Stomach (tissue), 19 donors: ENCODE measurements at places on chromosomes 16 and 17. TPM values are rescaled to one million over a fixed set of nuclear protein-coding genes. Genes with fewer than 3 reads are reported as not detected.

RAB11FIP3 gene
- 19.7 TPM for polyA plus RNA-seq

HNF1B gene
- 7.3 TPM for polyA plus RNA-seq

KRT32 gene
- polyA plus RNA-seq = 1.9 TPM

HSD17B2 gene
- 11.3 TPM for polyA plus RNA-seq

TMEM208 gene
- polyA plus RNA-seq = 39.6 TPM

SP6 gene
- 0.38 TPM for polyA plus RNA-seq

TBC1D3D gene
- polyA plus RNA-seq = not detected

MT1A gene
- 117 TPM for polyA plus RNA-seq

CACNA1H gene
- polyA plus RNA-seq = 4.2 TPM

TERB1 gene
- not detected for polyA plus RNA-seq

RND2 gene
- 0.50 TPM for polyA plus RNA-seq

TP53TG3C gene
- polyA plus RNA-seq = not detected

EFNB3 gene
- polyA plus RNA-seq = 0.92 TPM

ATMIN gene
- 9.6 TPM for polyA plus RNA-seq

ITPRIPL2 gene
- polyA plus RNA-seq = 9.9 TPM

TRPV2 gene
- polyA plus RNA-seq = 5.3 TPM

GCGR gene
- not detected for polyA plus RNA-seq

PABPN1L gene
- 0.15 TPM for polyA plus RNA-seq

MYH10 gene
- 2.3 TPM for polyA plus RNA-seq

ADGRG1 gene
- 21.7 TPM for polyA plus RNA-seq

SAT2 gene
- polyA plus RNA-seq = 126 TPM

LITAFD gene
- not detected for polyA plus RNA-seq

SEZ6L2 gene
- 7.7 TPM for polyA plus RNA-seq

HOXB7 gene
- 8.2 TPM for polyA plus RNA-seq

GAS2L2 gene
- polyA plus RNA-seq = 0.05 TPM

HBA2 gene
- 3.5 TPM for polyA plus RNA-seq

GH1 gene
- polyA plus RNA-seq = not detected

PCGF2 gene
- polyA plus RNA-seq = 62.8 TPM

ARL5C gene
- not detected for polyA plus RNA-seq

PPP4C gene
- polyA plus RNA-seq = 76.1 TPM

CPSF4L gene
- not detected for polyA plus RNA-seq

HIGD1B gene
- 5.4 TPM for polyA plus RNA-seq

TMC7 gene
- polyA plus RNA-seq = 0.19 TPM

RANBP10 gene
- polyA plus RNA-seq = 6.9 TPM

ANKFN1 gene
- not detected for polyA plus RNA-seq

FA2H gene
- 16.2 TPM for polyA plus RNA-seq

KCNH6 gene
- polyA plus RNA-seq = not detected

XAF1 gene
- polyA plus RNA-seq = 33.7 TPM

CES1 gene
- polyA plus RNA-seq = 12.1 TPM

FNDC8 gene
- polyA plus RNA-seq = not detected

SLC16A6 gene
- polyA plus RNA-seq = 0.37 TPM
